ENCODE measurements at places on chromosomes 4 and X. TPM values are rescaled to one million over a fixed set of nuclear protein-coding genes. Genes with fewer than 3 reads are reported as not detected.

GRCh38 chr4:40492691-40493090, 137.0 kb downstream of the RBM47 start:
- DNase-seq = peak; percentile 27

GRCh38 chr4:174464949-174465348, 57.3 kb downstream of the HPGD start:
- DNase-seq = no peak

- no peak for DNase-seq
Observed at GRCh38 chr4:104726002-104726401, 231.3 kb upstream of the CXXC4 start.

DNA sequence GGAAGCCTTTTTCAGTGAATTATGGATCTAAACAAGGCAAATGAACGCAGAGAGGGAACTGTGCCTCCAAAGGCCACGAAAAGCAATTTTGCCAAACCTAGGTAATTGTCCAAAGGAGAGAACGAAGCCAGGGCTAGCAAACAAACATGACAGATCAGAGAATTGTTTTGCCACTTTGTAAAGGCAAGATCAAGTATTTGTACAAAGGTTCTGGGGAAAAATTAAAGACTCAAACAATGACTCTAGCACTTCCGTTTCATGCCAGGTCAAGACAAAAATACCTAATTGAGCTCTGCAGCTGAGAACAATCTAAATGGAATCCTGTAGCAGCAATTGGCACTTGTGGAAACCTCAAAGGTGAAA, 8.5 kb downstream of the RBM47 start:
- DNase-seq = no peak

BBS12 gene
- 4.0 TPM for total RNA-seq

LONRF3 gene
- total RNA-seq = 8.5 TPM

HSD17B11 gene
- 109 TPM for total RNA-seq

SLC10A4 gene
- not detected for total RNA-seq

HPRT1 gene
- total RNA-seq = 22.1 TPM

UGT2B7 gene
- total RNA-seq = 2.2 TPM

PDZD4 gene
- 8.1 TPM for total RNA-seq

Measured in lung (tissue), 17 donors.